ENCODE measurements at places on chromosomes 5 and 9.

GRCh38 chr9:75941577-75942311 lies 51.3 kb downstream of the PCSK5 start:
- no peak for DNase-seq

GRCh38 chr5:84983093-84983492 lies 598.4 kb upstream of the EDIL3 start:
- no peak for DNase-seq

DNA sequence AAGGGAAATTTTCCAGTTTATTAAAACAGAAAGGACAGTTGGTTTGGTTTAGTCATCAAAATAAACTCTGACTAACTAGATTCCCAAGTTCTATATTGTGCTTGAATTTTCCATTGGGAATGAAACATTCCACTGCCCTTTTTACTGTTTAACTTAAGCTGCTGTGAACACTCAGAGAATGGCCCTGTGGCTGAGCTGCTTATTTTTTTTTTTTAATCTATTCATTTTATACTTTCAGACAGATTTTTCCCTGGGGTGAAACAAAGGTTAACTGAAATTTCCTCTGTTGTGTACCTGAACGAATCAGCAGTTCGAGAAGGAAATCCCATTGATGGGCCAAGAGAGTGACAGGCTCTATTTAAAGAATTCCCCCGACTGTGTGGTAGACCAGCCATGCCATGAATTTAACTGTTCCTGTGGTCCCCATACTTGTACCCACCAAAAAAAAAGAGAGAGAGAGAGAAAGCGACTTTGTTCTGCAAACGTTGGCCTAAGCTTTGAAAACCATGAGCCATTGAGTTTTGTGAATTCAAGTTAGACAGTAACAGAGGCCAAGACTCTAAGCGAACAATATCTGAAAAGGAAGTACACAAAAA lies 138.7 kb upstream of the GRHPR start:
- no peak for DNase-seq

- DNase-seq: no peak
Observed at GRCh38 chr9:76529653-76530052, 70.7 kb downstream of the GCNT1 start.

GRCh38 chr9:74006935-74007334 lies 490.2 kb upstream of the RORB start:
- no peak for DNase-seq

- no peak for DNase-seq
Observed at GRCh38 chr5:144864118-144864517, 693.4 kb downstream of the KCTD16 start.

DNA sequence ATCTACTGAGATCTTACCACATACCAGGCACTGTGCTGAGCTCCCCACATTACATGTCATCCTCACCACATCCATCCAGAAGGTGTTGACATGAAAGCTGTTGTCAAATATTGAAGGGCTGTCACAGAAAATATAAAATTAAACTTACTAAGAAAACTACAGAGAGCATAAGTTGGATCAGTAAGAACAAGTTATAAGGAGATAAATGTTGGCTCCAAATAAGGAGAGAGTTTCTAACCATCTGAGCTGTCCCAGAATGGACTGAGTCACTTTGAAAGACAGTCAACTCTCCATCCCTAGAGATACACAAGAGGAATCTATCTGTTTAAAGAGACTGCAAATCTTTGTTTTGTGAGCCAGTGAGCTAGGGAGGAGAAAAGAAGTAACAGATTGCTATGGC lies 169.8 kb downstream of the DRD1 start:
- no peak for DNase-seq

GRCh38 chr9:95478335-95478734 lies 38.4 kb downstream of the PTCH1 start:
- peak; percentile 78 for DNase-seq

GRCh38 chr9:95025213-95026147 lies 292.0 kb downstream of the FANCC start:
- DNase-seq: no peak

- peak; percentile 14 for DNase-seq
Observed at GRCh38 chr9:13787234-13787833, 507.8 kb upstream of the MPDZ start.

GRCh38 chr5:34789021-34789531 lies 49.9 kb upstream of the TTC23L start:
- DNase-seq: peak; percentile 18

GRCh38 chr5:148786456-148786855 lies 40.0 kb upstream of the ADRB2 start:
- DNase-seq: no peak

- DNase-seq: no peak
Observed at GRCh38 chr5:60332244-60333004, 367.5 kb downstream of the DEPDC1B start.

GRCh38 chr9:93143830-93144530 lies 9.9 kb upstream of the NINJ1 start:
- peak; percentile 98 for DNase-seq

DNA sequence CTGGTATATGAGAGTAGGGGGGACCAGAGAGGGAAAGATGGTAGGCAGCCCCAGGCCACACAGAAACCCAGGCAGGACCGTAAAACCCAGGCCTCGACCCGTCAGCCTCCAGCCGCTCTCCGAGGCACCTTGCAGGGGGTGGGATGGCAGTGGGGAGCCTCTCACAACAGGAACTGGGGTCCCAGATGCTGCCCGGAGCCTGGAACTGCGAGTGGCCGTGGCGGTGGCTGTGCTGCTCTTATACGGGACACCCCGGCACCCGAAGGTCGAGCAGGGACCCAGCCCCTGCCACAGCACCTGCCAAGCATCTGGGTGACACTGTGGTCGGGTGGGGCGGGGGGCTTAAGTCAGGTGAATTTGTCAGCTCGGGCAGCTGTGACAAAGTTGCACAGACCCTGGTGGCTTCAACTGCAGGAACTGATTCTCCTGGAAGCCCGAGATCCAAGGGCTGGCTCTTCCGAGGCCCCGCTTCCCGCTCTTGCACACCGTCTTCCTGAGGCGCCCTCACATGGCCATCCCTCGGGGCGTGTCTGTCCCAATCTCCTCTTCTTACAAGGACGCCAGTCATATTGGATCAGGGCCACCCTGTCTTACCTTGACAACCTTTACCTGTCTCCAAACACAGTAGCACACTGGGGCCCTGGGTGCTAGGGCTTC lies 47.6 kb upstream of the EGFL7 start:
- no peak for DNase-seq

DNA sequence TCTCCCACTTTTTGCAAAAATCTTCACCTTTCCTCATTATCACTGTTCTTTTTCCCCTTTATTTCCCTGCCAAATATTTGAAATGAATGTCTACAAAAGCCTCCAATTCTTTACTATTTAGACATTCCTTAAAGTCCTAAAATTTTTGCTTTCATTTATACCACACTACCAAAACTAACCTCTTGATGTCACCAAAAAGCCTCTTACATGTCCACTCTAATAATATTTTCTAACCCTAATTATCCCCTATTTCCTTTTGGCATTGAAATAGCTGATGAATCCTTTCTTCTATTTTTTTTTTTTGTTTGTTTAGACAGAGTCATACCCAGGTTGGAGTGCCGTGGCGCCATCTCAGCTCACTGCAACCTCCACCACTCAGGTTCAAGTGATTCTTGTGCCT lies 32.3 kb upstream of the NRG2 start:
- DNase-seq: no peak

GRCh38 chr9:36748322-36748899 lies 175.7 kb downstream of the MELK start:
- DNase-seq: no peak

DNA sequence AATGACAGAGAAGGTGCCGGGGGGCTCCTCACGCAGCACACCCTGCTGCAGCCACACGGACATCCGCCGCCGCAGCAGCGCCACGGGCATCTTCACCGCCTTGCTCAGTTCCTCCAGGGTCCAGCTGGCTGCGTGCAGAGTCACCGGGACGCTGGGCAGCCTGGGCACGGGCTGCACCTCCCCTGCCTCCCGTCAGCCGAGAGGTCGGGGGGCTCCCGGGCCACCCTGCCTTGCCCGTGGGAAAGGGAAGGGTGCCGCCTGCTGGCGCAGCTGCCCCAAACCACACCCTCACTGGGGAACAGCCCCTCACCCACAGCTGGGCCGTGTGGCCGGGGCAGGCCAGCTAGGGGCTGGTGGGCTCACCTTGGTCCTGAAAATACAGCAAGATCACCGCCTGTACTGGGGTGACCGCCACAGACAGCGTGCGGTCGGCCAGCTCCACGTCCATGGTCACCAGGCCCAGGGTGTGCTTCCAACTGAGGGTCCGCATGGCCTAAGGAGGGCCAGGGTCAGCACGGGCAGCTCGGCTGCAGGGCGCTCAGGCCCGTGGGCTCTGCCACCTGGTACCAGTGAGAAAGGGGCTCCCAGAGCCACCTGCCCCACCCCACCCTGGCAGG lies 3.6 kb upstream of the TMEM210 start:
- no peak for DNase-seq

- DNase-seq: no peak
Observed at GRCh38 chr5:148794275-148794674, 32.1 kb upstream of the ADRB2 start.

GRCh38 chr9:70044490-70045307 lies 1.1 kb downstream of the MAMDC2 start:
- no peak for DNase-seq

GRCh38 chr9:19924080-19924479 lies 135.2 kb upstream of the SLC24A2 start:
- DNase-seq: no peak

GRCh38 chr5:13987843-13988464 lies 43.5 kb upstream of the DNAH5 start:
- DNase-seq: peak; percentile 24

DNA sequence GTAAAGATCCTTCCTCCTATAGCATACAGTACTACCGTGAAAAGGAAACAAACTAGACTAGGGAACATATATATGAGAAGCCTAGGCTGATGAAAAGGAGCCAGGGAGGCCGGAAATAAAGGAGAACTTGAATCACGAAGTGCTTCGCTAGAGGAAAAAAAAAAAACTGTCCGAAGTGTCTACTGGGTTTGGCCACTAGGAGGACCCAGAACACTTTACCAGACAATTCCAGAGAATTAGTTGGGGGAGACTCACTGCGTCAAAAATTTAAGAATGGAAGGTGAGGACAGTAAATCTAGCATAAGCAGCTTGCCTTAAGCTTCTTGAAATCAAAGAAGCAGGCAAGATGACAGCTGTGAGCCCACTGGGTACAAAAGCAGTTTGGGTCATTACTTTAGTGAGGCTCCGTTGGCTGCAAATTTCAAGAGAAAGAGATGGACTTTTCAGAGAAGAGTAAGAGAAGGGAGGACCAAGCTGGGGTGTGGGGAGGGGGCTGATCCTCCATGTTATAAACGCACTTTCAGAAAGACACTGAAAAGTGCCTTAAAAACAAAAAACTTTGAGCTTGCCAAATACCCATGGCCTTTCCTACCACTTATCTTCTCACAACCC lies 47.4 kb downstream of the P4HA2 start:
- DNase-seq: peak; percentile 25

GRCh38 chr9:37038302-37038942 lies 4.4 kb upstream of the PAX5 start:
- no peak for DNase-seq

GRCh38 chr9:103266064-103266463 lies 270.9 kb downstream of the CYLC2 start:
- no peak for DNase-seq

DNA sequence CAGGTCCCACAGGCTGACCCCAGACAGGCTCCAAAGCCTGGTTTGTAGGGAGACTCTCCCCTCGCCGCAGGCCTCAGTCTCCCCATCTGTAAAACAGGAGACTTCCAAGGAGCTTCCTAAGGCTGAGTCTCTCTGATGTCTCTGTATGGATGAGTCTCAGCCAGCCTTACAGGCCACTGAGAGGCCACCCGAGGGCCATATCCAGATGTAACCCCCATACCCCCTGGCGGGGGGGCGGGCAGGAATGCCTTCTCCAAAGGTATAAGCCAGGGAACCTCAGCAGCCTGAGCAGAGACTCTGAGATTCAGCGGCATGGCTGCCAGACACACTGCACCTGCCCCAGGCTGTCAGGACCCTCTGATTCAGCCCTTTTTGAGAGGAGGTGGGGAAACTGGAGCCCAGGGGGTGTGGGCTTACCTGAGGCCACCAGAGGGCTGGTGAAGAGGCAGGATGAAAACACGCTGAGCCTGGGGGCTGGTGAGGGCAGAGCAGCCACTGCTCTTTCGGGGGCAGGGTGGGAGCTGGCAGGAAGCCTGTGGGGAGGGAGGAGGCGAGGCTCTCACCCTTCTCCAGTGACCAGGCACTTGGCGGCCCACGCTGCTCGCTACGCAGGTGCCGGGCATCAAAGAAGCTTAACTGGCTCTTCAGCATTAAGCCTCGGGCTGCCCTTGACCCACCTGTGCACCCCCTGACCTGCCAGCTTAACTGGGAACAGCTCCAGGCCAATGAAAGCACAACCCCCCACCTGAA lies 5.5 kb upstream of the SUSD3 start:
- no peak for DNase-seq

DNA sequence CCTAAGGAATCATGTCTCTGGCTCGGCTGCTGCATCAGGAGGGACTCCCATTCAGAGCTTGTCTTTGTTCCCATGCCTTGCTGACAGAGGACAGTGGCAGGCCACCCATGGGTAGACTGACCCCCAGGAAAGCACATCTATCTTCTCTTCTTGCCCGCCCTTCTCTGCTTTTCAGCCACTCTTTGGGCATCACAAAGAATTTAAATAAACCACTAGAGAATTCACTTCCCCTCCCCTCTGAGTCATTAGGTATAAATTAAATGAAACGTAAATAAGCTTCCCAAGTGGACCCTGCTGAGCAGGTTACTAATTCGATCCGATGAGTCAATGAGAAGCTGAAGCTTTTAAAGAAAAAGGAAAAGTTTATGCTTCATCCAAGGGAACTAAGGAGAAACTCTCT lies 97.0 kb downstream of the DRD1 start:
- no peak for DNase-seq

DNA sequence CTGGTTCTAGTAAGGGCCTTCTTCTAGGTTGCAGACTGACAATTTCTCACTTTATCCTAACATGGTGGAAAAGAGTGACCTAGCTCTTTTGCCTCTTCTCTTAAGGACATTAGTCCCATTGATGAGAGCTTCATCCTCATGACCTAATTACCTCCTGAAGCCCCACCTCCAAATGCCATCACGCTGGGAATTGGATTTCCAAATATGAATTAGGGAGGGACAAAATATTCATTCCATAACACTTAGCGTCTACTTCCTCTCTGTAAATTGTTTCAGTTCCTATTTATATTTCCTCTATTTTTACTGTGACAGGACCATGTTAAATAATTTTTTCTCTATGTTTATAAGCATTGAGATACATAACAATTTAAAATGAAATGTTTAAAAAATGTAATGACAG lies 408.8 kb downstream of the CDH10 start:
- DNase-seq: no peak

DNA sequence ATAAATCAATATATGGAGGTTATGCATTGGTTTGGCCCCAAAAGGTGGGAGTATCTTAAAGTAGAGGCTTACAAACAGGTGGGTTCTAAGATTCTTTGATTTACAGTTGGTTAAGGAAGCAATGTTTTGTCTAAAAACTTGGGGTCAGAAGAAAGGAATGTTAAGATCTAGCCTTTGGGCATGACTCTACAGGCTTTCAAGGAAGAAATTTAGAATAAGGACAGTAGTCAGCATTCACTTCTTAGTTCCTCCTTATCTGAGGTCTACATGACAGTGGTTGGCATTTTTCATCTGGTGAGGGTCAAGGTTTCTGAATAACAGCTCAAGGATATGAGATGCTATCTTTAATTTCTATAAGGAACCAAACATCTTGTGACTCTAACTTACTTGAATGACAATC lies 122.8 kb downstream of the CAMK4 start:
- no peak for DNase-seq
